NCI-H526 treated with DMSO at 0.1 percent for 48 hours (cell line): ENCODE measurements at places on chromosomes 5 and 9.

DNA sequence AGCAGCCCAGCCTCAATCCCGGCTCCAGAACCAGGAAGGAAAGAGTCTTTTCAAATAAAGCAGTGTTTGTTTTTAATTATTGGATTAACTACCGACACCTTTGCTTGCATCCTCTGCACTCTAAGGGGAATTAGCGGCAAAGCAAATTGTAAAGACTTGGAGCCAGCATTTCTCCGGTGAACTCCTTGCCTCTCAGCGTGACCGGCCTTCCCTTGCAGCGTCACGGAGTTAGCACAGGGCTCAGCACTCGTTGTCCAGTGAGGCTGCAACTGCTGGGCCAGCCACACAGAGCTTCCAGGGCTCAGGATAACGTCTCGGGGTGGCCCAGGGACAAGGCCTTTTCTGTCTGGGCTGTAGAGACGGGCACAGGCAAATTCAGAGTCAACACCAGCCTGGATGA lies 180.6 kb downstream of the OLFM1 start:
- DNase-seq = no peak

- no peak for DNase-seq
Observed at GRCh38 chr5:6085341-6085860, 292.9 kb downstream of the MED10 start.

DNA sequence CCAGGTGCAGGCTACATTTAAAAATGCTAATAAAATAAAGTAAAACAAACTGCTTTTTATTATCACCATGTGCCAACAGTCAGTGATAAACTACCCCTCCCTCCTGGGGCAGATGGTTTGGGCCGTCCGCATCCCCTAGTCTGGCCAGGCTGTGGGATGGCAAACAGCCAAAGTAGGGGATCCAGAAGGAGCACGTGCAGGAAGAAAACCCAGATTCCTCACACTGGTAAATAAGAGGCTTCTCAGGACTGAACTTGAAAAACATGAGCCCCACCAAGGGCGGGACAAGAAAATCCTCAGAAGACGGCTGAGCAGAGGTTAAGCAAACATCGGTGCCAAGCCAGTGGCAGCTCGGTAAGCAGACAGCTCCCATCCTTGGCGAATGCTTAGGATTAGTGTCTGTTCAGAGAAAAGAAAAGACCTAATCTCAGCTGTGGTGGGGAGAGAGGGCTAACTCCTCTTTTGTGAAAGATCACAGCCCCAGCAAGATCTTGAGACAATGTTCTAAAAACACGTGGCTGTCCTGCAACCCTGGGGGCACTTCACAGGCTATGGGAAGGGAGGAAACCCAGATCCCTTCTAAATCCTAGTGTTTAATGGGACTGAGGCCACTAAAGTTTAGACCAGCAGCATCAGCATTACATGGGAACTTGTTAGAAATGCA lies 46.5 kb upstream of the GDNF start:
- DNase-seq = no peak

GRCh38 chr5:145407300-145408047 lies 427.7 kb downstream of the PRELID2 start:
- DNase-seq = no peak
